ENCODE measurements at places on chromosomes 4 and X. TPM values are rescaled to one million over a fixed set of nuclear protein-coding genes. Genes with fewer than 3 reads are reported as not detected.

BMP3 gene
- total RNA-seq: not detected

ETDA gene
- not detected for total RNA-seq

HHIP gene
- total RNA-seq: 971 TPM

NDST3 gene
- not detected for total RNA-seq

SPANXD gene
- not detected for total RNA-seq

DCAF8L2 gene
- total RNA-seq: not detected

XAGE1B gene
- total RNA-seq: not detected

IL13RA2 gene
- not detected for total RNA-seq

CXCL3 gene
- total RNA-seq: 1.3 TPM

ZGRF1 gene
- 14.0 TPM for total RNA-seq

NR3C2 gene
- total RNA-seq: 16.4 TPM

FSTL5 gene
- 1.6 TPM for total RNA-seq

GAGE2A gene
- not detected for total RNA-seq

UGT2B15 gene
- not detected for total RNA-seq

VAMP7 gene
- total RNA-seq: 36.8 TPM

NR0B1 gene
- total RNA-seq: not detected

WAS gene
- 0.73 TPM for total RNA-seq

CFP gene
- 1.9 TPM for total RNA-seq

CDKL2 gene
- 0.55 TPM for total RNA-seq

AMTN gene
- total RNA-seq: not detected

RHOXF1 gene
- total RNA-seq: not detected

CFI gene
- total RNA-seq: 21.4 TPM

PRR32 gene
- total RNA-seq: not detected

GPC3 gene
- total RNA-seq: not detected

CFAP47 gene
- not detected for total RNA-seq

PNCK gene
- total RNA-seq: not detected

SERPINA7 gene
- total RNA-seq: not detected

ADGRA3 gene
- total RNA-seq: 36.2 TPM

All from endothelial cell of umbilical vein (primary cell).